ENCODE measurements at places on chromosomes 7 and 10.

- no peak for DNase-seq
Observed at GRCh38 chr7:90007001-90007654, 147.1 kb upstream of the STEAP1 start.

DNA sequence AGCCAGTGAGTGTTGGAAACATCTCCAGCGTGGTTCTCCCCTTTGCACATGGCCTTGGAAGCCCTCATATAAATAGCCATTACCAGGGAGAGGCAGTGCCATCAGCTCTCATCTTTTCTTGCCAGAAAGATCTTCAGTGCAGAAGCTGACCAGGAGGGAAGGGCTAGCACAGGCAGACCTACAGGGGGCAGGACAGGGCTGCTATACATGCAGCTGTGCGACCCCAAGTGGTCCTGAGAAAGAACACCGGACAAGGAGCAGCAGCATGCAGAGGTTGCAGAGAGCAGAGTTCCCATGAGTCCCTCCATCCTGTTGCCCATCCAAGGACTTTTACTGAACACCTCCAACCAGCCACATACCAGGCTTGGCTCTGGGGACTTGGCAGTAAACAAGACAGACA lies 17.1 kb downstream of the GRID1 start:
- DNase-seq: no peak

DNA sequence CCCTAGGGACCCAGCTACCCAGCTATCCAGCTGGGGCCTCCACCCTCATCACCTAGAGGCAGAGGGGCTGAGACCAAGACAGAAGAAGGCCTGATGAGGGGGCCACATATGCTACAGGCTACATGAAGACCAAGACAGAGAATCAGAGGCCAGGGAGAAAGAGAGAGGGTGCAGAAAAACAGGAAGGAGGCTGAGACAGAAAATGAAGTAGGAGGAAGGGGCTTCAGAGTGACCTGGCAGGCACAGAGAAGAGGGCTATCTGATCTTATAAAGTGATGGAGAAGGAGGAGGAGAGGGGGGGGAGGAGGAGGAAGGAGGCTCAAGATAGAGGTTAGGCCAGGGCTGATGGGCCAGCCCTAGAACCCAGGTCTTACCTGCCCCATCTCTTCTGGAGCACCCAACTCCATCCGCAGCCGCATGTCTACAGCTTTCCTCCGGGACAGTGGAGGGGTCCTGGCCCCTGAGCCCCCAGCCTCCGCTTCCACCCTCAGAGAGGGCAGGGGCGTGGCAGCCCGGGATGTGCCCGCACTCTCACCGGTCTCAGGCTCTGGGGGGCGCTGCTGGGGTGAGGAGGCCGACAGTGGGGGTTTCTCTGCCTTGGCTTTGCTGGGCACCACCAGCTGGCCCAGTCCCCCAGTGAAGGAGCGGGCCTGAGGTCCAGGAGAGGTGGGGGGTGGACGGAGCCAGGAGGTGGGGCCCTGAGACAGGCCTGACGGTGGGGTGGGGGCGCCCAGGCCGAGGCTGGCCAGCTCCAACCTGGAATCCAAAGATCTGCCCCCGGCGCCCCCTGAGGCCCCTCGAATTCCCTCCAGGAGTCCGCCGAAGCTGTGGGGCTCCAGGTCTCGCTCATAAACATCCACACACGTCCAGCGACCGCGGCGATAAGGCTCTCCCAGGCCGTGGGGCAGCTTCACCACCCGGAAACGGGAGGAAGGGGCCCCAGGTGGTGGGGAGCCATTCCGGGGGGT lies 1.8 kb downstream of the TSC22D4 start:
- no peak for DNase-seq

DNA sequence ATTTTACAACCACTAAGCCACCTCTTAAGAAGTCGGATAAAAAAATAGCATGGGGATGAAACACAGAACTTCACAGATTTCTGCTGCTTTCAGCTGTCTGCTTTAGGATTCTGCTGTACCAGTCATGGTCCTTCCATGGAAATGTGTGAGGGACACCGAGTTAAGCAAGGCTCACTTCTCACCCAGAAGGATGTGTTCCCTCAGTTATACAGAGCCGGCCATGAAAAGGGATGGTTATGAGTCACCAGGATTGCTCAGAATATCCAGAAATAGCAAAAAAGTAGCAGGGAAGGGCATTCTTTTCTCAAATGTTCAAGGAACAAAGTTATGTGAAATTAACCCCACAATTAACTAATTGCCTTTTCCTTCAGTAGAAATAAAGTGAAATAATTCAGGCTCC lies 124.4 kb downstream of the AMPH start:
- no peak for DNase-seq

- no peak for DNase-seq
Observed at GRCh38 chr10:80861882-80862281, 324.2 kb downstream of the SH2D4B start.

GRCh38 chr10:79417731-79418130 lies 27.7 kb downstream of the ZCCHC24 start:
- DNase-seq: no peak

- DNase-seq: no peak
Observed at GRCh38 chr10:125557311-125557710, 125.7 kb downstream of the TEX36 start.

- no peak for DNase-seq
Observed at GRCh38 chr10:1059902-1060301, 3.7 kb downstream of the WDR37 start.
